Renal pelvis (tissue), 12 donors: ENCODE measurements at places on chromosomes 13 and 19. TPM values are rescaled to one million over a fixed set of nuclear protein-coding genes. Genes with fewer than 3 reads are reported as not detected.

The CACNG8 gene
- 0.19 TPM for polyA plus RNA-seq

The FOXA3 gene
- 0.15 TPM for polyA plus RNA-seq

GRCh38 chr13:89968470-89968869, 1379.0 kb upstream of the MIR17HG start:
- DNase-seq: no peak

DNA sequence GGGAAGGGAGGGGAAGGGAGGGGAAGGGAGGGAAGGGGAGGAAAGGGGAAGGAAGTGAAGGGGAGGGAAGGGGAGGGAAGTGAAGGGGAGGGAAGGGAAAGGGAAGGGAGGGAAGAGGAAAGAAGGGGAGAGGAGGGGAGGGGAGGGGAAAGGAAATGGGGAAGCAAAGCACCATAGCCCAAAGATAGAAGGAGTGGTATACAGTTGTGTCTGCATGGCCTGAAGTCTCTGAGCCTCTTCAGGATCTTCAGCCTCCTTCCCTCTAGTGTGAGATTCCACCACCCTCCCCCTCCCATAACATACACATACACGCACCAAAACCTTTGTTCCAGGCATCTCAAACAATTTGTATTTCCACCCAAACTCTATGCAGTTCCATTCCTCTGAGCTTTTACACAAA, 96.2 kb upstream of the SERP2 start:
- no peak for DNase-seq

- DNase-seq: no peak
Measured at GRCh38 chr13:58080806-58081205, 449.3 kb downstream of the PCDH17 start.

The RNF17 gene
- not detected for polyA plus RNA-seq

The RNF113B gene
- not detected for polyA plus RNA-seq

GRCh38 chr13:76379341-76380105, 506.7 kb downstream of the KCTD12 start:
- no peak for DNase-seq

The TTC9B gene
- polyA plus RNA-seq: not detected
